Spleen (tissue), 13 donors: ENCODE measurements at places on chromosomes 4 and X.

GRCh38 chr4:134147941-134148340 is 53.6 kb downstream of the PABPC4L start:
- DNase-seq = no peak

GRCh38 chr4:173151496-173151895 is 17.1 kb upstream of the GALNT7 start:
- DNase-seq = no peak

DNA sequence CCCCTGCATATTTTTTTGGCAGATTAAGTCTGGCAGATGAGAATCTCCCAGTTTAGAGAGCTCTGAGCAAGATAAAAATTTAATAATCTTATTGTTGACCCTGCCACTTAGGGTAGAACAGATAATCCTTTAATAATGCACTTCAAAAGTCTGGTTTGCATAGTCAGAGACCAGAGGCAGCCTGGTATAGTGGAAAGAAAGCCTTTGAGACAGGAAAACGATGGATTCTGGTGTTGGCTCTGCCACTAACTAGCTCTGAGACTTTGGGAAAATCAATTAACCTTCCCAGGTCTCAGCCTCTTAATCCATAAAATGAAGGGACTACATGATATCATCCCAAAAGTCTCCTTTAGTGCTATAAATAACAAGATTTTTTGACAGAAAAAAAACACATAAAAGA is 824.5 kb downstream of the STIM2 start:
- DNase-seq = no peak

DNA sequence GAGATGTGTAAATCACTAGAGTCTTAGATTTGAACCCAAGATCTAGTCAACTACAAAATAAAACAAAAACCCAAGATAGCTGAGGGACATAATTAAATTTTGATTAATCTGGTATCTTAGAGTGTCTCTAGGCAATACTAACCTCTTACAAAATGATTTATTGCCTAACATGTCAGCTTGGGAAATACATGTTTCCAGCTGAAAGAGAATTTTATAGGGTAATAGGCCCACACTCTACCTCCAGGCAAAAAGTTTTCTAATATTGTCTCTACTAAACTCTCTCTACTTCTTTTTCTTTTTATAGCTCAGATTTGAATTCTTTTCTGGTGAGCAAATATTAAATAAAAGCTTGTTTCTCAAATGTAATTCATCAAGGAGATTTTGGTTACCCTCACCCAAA is 263.2 kb downstream of the IL15 start:
- no peak for DNase-seq

GRCh38 chr4:78885598-78885997 is 53.6 kb downstream of the PAQR3 start:
- no peak for DNase-seq

DNA sequence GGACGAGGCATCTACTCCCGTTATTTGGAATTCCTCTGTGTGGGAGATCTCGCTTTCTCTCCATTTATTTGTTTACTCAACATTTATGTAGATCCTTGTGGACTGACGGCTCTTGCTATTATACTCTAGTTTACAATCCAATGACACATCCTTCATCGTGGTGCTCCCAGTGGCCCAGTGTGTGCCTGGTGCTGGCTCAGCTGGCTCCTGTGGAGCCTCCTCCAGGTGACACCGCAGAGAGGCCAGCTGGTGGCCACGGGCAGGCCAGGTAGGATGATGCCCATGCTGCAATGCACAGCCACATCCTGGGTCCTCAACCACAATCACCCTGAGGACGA is 84.0 kb upstream of the AFAP1 start:
- no peak for DNase-seq

GRCh38 chr4:111650146-111650545 is 495.1 kb upstream of the FAM241A start:
- no peak for DNase-seq

- DNase-seq = no peak
These were observed 1602.4 kb downstream of the STIM2 start for GRCh38 chr4:28462766-28463700.

- DNase-seq = no peak
These were observed 1216.1 kb downstream of the FSTL5 start for GRCh38 chr4:160947653-160948052.

DNA sequence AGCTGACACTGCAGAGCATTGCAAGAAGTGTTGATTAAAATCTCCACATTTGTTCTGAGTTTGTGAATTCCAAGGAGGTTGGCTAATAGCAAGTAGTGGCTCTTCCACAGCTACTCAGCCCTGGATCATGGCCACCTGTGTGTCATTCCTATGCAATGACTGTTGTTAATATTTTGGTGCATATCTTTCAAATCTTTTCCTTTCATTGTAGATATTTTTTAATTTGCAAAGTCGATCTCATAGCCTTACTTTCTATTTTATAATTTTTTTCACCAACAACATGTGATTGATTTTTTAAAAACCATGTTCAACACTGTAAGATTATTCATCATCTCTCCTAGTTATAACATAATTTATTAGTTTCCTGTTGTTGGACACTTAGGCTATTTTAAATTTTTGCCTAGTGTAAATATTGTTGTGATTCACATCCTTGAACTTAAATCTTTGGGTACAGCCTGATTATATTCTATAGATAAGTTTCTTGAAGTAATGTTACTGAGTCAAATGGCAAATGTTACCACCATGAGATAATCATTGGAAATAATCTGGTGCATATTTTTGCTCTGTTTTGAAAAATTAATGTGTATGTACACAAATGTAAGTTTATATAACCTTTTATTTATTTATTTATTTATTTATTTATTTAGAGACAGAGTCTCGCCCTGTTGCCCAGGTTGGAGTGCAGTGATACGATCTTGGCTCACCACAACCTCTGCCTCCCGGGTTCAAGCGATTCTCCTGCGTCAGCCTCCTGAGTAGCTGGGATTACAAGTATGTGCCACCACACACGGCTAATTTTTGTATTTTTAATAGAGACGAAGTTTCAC is 17.1 kb upstream of the ARHGAP10 start:
- no peak for DNase-seq

- peak; percentile 89 for DNase-seq
These were observed at the start of gene MORC4 for GRCh38 chrX:107000013-107000515. TSS of gene MORC4 (minus strand) at chrX:107000212. CDS start at chrX:106999969, 243 bp downstream.

GRCh38 chr4:127007305-127007704 is 625.5 kb upstream of the INTU start:
- no peak for DNase-seq

- DNase-seq = no peak
These were observed 78.0 kb downstream of the NAA11 start for GRCh38 chr4:79247695-79248394.

- DNase-seq = no peak
These were observed 277.2 kb downstream of the HS3ST1 start for GRCh38 chr4:11151500-11151899.

- DNase-seq = no peak
These were observed 1810.0 kb upstream of the PCDH10 start for GRCh38 chr4:131339137-131339536.

GRCh38 chrX:106670631-106671030 is 55.9 kb upstream of the RNF128 start:
- no peak for DNase-seq

GRCh38 chr4:95263391-95263790 is 285.4 kb downstream of the UNC5C start:
- no peak for DNase-seq

- no peak for DNase-seq
These were observed 390.9 kb downstream of the FAT4 start for GRCh38 chr4:125705681-125706080.

DNA sequence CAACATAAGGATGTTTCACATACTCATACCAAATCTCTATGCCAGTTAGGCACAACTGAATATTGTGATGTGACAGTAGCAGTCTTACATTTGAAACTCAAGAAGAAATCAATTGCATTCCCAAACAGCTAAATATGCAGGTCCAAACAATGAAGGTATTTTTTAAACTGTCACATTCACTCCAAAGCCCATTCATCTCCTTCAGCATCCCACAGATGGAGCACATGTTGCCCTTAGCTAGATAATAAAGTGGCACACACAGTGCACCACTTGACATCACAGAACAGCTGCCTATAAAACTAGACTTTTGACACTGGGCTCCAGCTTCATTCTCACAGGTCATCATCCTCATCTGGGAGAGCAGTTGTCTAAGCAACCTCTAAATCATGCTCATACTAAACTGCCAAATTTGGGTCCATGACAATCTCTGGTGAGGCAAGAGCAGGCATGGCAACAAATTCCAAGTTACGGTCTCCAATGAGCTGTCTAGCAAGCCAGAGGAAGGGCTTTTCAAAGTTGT is 26.2 kb upstream of the ARHGEF6 start:
- no peak for DNase-seq

GRCh38 chr4:176156656-176157055 is 38.7 kb downstream of the SPATA4 start:
- DNase-seq = no peak

DNA sequence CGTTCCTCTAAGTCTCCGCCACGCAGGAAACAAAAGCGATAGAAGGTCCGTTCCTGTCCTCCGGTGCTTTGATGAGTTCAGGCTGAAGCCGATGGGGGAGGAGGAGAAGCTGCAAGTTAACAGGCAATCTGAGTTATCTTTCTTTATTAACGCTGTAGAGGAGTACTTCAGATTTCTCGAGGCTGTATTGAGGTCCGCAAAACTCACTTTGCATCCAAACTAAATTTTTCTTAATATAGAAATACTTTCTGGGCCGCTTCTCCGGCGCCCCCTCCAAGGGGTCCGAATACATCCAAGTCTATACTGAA is 395 bp upstream of the SOWAHB start:
- DNase-seq = no peak

DNA sequence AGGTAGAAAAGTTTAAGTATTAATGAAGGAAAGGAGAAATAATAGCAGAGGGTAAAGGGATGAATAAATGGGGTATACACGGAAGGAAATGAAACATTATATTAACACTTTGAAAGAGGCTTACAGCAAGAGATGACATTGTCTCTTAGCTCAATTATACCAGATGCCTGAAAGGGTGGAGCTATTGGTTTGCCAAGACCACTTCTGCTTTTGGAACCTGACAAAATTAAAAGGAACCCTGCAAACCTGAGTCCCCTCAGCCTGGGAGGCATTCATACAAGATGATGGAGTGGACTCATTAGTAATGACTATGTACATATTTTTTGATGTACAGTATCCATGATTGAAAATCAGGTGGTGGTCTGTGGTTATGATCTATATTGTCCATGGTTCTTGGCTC is 45.1 kb upstream of the HPF1 start:
- DNase-seq = no peak

DNA sequence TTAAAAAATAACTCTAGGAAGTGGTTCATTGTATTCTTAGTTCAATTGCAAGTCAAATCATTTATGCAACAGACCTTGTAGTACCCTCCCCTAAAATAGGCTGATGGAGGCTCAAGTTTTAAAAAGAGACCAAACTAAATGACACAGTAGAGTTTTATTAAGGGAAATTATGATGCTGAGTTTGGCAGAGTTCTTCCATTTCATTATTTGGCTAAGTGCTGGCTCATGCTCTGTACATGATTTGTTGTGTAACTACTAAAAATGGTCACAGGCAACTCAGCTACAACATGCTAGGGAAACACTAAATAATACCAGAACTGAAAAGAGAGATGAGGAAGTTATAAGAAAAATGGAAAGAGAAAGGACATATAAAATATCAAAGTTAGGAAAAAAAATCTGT is 96.1 kb upstream of the TFDP3 start:
- no peak for DNase-seq

DNA sequence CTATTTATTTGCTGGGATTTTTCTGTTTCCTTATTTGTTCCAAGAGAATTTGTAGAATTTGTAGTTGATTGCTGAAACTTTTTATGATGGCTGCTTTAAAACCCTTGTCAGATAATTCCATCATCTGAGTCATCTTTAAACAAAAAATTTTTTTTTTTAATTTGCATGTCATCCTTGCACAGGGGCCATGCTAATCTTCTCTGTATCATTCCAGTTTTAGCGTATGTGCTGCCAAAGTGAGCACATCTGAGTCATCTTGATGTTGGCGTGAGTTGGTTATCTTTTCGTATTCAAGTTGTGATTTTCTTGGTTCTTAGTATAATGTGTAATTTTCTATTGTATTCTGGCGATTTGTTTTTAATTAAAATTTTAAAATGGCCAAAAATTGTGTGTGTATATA is 18.7 kb upstream of the ZNF157 start:
- no peak for DNase-seq

- DNase-seq = no peak
These were observed 62.2 kb downstream of the ANXA3 start for GRCh38 chr4:78613522-78614321.

DNA sequence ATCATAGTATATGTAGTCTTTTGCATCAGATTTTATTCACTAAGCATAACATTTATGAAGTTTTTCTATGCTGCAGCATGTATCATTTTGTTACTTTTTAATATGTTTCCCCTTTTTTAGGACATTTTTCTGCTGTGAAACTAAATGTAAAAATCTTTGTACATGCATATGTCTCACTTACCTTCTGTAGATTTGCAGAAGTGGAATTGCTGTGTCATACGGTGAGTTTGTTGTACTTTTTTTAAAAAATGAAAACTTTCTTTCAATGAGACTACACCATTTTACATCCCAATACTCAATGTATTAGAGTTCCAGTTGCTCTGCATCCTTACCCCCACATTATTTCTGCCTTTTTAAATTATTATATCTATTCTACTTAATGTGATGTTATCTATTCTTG is 868.9 kb downstream of the PDHA2 start:
- DNase-seq = no peak

GRCh38 chrX:120311727-120312063 is 434 bp upstream of the TMEM255A start:
- no peak for DNase-seq

DNA sequence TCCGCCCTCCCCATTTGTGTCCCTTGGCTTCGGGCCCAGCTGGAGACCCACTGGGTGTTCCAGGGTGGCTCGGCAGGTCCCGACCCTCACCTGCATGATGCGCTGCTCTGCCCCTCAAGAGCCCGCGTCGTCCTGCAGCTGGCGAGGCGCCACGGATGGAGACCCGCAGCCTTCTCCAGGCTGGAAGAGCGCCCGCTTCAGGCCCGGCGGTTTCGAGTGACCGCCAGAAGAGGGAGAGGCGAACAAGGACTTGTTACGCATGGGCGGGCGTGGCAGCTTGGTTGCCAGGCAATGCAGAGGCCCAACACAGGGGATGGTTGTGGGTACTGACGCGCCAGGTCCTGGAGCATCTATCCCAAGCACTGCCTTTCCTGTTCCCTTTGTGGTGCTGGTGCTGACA is at the start of gene PDCL2:
Gene PDCL2 (minus strand): TSS at position 232 of the 400 bp plus-strand sequence. CDS start 136 bp downstream, at position 96.
- DNase-seq = no peak

- no peak for DNase-seq
These were observed 102.2 kb downstream of the SPCS3 start for GRCh38 chr4:176422001-176422400.

DNA sequence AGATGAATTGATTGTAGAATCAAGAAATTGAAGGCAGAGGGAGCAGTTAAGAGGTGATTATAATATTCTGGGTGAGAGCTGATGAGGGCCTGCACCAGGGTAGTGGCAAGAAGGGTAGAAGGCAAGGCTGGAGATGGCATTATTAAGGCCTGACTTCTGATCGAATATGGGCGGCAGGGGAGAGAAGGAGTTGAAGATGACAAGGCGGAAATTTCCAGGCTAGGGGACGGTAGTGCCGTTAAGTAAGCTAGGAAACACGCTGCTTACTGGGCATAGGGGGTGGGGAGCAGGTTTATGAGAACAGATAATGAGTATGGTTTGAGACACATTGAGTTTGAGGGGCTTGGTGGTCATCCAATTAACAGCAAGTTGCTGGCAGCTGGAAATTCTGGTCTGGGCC is 19.5 kb downstream of the BCORL1 start:
- DNase-seq = no peak

GRCh38 chr4:113566015-113566795 is 195.3 kb downstream of the CAMK2D start:
- DNase-seq = no peak

GRCh38 chr4:141425124-141425523 is 204.4 kb downstream of the ZNF330 start:
- no peak for DNase-seq
